ENCODE measurements at places on chromosomes 2 and 18.
A peak's percentile ranks its signal among the peaks of the same experiment; 100 is the strongest.

DNA sequence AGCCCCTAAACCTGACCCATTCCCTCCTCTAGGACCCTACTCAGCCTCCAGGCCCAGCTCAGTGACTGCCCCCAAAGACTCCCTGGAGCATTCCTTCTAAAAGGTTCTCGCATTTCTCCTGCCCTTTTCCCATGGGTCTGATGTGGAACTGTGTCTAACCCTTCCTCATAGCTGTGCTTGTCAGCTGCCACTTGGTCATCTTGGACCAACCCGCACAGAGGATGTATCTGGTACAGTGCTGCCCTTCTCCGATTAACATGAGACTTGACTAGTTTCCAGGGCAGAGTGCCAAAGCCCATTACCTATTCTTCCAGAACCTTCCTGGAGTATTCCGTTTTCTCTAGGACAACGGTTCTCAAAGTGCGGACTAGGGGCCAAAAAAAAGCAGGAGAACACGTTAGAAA, 518 bp upstream of the NFU1 start:
- no peak for DNase-seq

GRCh38 chr18:3493501-3494244, 43.7 kb downstream of the TGIF1 start:
- no peak for DNase-seq

GRCh38 chr2:88209521-88210131, 39.5 kb downstream of the THNSL2 start:
- DNase-seq, result no peak

- peak; percentile 9 for DNase-seq
Observed at GRCh38 chr2:60552078-60552850, 1.2 kb downstream of the BCL11A start.

- DNase-seq, result no peak
Observed at GRCh38 chr2:188391354-188391753, 99.7 kb downstream of the GULP1 start.

DNA sequence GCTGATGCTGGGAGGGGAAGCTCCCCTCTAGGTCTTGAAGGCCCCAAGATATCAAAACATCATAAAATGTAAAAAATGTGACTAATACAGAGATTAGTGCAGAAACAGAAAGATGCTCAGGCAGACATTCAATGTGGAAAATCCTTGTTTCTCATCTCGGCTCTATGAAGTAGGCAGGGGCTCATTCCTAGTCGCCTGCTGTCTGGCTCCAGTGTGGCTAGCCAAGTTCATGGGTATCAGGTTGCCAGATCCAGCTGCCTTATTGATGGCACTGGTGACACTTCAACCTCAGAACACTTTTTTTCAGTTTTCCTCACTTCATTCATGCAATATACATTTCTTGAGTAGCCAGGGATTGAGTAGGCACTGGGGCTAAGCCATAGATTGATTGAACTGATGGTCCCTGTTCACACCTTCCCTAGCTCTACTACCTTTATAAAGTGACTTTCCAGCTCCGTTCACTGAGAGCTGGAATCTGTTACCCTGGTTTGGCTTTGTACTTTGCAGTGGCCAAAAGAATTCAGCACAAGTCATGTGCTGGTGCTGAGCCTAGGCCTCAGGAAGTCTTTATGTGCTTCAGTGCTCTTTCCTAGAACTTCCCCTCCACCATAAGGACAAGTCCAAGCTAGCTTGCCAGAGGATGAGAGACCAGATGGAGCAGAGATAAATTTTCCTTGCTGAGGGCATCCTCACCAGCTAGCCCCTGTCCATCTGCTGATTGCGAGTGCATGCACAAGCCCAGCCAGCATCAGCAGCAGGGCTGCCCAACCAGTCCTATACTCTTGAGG, 373.6 kb upstream of the ST6GAL2 start:
- no peak for DNase-seq

DNA sequence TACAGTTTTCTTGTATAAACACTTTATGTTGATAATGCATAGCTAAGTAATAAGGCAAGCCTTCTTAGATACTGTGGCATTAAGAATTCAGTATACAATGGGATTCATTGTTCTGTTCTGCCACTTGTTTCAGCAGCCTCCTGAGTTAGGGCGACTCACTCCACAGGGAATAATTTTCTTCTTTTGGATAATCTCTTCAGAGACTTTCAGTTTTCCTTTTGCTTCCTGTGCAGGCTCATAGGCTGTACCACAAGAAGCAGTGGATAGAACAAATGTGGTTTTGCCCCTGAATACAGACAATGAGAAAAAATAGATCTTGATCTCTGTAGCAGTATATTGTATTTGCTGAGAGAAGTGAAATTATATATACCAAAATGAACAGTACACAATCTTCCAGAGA, 298.0 kb downstream of the ZNF407 start:
- no peak for DNase-seq

GRCh38 chr2:205858881-205859441, 176.7 kb downstream of the NRP2 start:
- DNase-seq, result no peak

DNA sequence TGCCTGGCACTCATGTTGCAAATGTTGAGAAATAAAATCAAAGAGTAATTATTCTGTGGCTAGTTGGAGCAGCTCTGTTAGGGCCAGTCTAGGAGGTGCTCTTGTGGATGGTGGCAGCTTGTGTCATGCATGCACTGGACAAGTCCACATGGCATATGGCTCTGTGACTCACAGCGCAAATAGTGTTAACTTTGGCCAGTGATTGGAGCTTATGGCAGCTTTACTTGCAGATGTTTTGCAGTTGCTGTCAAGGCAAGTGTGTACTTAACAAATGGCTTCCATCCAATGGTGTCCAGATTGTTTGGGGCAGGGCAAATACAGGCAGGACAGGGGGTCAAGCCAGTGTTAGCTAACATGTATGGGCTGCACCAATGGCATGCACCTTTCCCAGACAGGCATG, 26.1 kb upstream of the TMX3 start:
- DNase-seq, result no peak

DNA sequence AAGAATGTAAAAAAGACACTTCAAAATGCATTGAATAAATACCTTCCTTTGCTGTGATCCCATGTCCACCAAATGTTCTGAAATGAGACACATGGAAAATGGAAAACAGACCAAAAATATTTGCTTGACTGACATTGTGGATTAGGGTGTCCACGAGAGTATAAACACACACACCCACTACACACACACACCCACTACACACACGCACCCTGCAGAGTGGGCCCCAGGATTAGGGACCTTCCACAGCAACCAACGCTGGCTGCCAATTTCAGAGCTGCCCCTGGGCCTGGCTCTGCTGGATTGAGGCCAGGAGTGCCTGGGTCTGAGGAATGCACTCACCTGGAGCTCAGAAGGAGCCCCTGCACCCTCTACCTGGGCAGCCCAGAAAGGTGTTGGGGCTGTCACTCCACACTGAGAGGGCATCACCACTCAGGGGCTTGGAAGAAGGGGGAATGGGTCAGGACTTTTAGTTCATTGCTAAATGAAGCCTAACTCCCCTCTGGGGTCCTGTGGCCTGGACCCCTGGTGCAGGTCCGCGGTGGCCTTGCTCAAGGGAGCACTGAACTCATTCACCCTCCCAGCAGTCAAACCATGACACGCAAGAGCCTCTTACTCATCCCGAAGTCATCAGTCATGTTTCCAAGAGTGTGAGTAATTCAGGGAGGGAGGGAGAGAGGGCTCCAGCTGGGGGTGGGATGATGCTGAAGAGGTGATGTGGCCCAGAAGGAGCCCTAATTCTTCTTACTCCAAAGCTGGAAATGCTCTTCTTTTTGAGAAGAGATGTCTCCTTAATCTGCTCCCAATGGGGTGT, 50.2 kb upstream of the PLB1 start:
- peak; percentile 84 for DNase-seq

DNA sequence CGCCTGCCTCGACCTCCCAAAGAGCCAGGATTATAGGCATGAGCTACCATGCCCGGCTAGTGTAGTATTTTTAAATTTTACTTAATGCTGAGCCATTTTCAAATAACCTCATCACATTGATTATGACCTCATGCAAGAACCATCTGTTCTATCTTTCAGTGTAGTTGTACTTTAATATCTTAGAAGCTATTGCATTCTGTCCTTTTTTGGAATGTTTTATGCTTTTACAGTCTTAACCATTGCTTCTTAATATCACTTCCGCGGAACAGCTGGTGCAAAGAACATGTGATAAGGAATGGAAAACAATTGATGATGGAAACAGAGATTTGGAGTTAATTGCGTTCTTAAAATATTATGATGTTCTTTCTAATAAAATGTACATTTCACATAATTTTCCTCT, 2.7 kb downstream of the GEN1 start:
- no peak for DNase-seq

GRCh38 chr2:182649316-182649715, 66.7 kb upstream of the DNAJC10 start:
- peak; percentile 36 for DNase-seq

DNA sequence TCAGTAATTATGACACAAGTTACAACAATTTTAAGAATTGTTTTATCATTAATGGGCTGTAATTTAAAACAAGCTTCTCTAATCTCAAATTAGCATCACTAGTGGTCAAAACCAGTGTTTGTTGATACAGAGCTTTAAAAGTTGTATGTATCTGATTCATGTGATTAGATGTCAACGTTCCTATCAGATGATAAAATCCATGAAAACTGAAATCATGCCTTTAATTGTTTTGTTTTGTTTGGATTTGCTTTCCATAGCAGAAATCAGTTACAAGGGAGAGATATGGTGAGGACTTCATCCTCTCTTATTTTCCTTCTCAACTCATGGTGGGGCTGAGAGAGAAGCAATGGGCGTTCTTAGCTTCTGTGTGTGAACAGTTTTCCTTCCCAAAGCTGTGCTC, 469.6 kb downstream of the PID1 start:
- DNase-seq, result no peak

- no peak for DNase-seq
Observed at GRCh38 chr2:53633441-53633840, 134.2 kb upstream of the CHAC2 start.

- DNase-seq, result no peak
Observed at GRCh38 chr2:118687698-118688097, 159.8 kb downstream of the EN1 start.

DNA sequence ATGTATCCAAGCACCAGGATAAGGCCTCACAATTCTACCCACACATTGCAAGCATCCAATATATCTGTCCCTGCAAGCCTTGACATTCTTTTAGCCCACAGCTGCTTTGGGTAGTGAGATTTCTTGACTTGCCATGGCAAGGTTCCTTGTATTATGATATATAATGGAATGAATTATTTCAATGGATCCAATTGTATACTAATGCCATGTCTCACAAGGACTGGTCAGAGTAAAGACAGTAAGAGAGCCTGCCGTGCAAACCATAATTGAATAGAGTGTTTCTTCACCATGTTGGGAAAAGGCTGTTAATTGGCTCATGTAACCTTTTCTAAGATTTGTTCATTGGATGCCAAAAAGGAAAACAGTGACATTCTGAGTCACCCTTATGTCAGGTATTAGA, 64.3 kb upstream of the RBBP8 start:
- DNase-seq, result no peak

- no peak for DNase-seq
Observed at GRCh38 chr2:166643980-166644379, 149.9 kb upstream of the SCN7A start.

- no peak for DNase-seq
Observed at GRCh38 chr2:25338401-25338800, 3.3 kb downstream of the DNMT3A start.

DNA sequence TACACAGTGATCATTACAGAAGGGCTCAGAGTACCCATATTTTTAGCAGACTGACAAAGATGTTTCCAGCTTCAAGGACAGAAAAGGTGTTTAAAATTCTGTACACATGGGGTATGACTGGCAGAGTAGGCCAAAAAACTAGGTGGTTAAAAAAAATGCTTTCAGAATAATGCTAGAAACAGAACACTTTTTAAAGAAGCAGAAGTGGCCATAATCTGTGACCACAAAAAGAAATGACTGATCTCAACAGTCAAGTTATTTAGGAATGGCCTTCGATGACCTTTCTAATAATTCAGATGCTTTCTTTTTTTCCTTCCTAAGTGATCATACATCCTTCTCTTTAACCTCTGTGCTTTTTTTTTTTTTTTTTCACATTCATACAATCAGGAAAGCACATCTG, 4.1 kb upstream of the AQP4 start:
- no peak for DNase-seq

- no peak for DNase-seq
Observed at GRCh38 chr18:12422936-12423335, 15.2 kb downstream of the PRELID3A start.

DNA sequence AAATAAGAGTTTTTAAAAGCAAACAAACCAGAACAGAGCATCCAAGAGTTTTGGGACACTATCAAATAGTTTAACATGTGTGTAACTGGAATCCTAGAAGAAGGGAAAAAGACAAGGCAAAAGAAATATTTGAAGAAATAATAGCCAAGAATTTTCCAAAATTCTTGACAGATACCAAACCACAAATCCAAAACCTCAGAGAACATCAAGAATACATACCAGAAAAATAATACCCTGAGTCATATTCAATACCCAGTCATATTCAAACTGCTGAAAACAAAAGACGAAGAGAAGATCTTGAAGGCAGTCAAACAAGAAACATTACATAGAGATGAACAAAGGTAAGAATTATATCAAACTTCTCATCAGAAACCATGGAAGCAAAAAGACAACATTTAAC, 22.9 kb downstream of the INO80C start:
- DNase-seq, result no peak

Data from SJSA1 (cell line).